ENCODE measurements at places on chromosomes 3 and 15.

- DNase-seq, result no peak
These were observed 30.2 kb upstream of the LEKR1 start for GRCh38 chr3:156795890-156796481.

DNA sequence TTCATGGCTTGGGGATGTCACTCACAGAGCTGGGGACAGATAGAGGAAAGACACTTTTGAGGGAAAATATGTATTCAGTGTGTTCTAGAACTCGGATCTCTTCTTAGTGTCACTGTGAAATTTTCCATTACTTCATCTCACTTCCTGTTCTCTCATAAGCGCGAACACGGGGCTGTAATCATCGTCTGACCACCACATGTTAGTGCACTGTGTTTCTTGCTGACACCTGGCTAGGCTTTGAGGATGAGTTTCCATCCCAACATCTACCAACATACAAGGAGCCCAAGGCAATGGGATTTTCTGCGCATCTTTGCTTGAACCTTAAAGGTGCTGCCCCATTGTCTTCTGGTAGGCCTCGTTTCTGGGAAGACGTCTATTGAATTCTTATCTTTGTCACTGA, 84.0 kb downstream of the LIPC start:
- DNase-seq, result no peak

DNA sequence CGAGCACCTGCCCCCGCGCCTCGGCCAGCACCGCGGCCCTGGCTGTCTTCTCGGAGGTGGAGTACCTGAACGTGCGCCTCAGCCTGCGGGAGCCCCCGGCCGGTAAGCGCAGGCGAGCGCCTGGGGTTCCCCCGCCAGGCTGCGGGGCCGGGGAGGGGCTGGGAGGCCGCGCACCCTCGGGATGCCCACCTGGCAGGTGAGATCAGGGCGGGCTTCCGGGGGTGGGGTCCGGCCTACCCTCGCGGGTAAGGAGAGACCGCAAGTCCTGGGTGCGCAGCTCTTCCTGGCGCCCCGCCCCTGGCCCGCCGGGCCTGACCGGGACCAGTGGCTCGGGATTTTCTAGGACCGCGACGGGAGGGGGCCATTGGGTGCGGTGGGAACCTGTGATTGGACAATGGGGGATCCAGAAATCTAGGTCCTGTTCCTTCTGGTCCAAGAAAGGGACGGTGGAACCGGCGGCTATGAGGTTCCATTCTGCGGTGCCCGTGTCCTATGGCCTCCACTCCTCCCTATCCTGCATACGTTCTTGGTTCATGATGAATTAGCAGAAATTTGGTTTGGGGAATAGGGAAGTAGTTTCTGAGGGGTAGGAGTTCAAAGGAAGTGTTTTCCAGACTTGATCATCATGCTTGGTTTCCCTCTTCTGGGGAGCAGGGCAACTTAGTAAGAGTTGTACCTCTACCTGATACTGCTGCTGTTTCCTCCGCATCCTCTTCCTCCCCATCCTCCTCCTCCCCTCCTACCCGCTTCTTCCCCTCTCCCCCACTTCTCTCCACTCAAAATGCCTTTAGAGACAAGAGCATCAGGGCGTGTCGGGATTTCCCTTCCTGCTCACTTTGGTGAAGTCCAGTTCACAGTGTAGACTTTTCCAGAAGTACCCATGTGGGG, 808 bp downstream of the ARRDC4 start:
- DNase-seq, result no peak

DNA sequence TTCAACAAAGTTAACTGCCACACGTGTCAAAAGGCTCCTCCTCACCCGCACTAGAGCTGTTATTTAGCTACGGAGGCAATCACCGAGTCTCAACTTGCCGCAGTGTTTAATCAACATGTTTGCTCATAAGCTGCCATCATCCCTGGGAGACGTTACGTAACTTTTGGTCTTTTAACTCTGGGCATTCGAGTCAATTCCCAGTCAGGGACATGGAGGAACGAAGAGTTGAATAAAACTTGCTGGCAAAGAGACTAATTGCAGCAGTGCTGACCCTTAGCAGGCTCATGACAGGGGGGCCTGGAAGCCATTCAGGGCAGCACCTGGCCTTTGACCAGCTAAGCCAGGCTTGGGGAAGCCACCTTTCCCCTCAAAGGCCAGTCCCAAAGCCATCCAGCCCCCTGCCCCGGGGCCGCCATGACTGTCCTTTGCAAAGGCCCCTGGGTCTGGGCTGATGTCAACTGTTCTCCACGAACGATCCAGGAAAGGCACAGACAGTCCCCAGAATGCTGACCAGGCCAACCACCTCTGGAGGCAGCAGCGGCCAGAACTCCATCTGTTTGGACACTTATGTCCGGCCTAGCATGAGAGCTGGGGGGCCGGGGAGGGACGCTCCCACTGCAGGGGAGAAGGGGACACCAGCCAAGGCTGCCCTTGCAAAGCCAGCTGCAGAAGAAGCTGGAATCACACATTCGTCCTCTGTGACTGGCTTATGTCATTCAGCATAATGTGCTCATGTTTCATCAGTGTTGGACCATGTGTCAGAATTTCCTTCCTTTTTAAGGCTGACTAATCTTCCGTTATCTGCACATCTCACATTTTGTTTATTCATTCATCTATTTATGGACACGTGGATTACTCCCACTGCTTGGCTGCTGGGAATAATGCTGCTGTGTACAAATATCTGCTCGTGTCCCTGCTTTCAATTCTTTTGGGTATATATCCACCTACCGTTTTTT, 43.7 kb downstream of the PCSK6 start:
- no peak for DNase-seq

- no peak for DNase-seq
These were observed 3.9 kb downstream of the RPL35A start for GRCh38 chr3:197953881-197954280.

GRCh38 chr15:58383876-58384275, 47.9 kb upstream of the LIPC start:
- DNase-seq, result no peak

- DNase-seq, result no peak
These were observed 165.5 kb upstream of the TGFBR2 start for GRCh38 chr3:30440880-30441279.

GRCh38 chr3:12922306-12922705, 80.9 kb upstream of the RPL32 start:
- no peak for DNase-seq

- no peak for DNase-seq
These were observed 57.5 kb downstream of the CACNA2D2 start for GRCh38 chr3:50445919-50446318.

GRCh38 chr15:89714775-89715174, 24.2 kb downstream of the WDR93 start:
- no peak for DNase-seq

GRCh38 chr3:187831125-187832051, 86.1 kb upstream of the BCL6 start:
- no peak for DNase-seq

GRCh38 chr3:177838766-177839350, 641.6 kb upstream of the TBL1XR1 start:
- DNase-seq, result no peak

GRCh38 chr3:69463531-69463930, 77.6 kb upstream of the FRMD4B start:
- no peak for DNase-seq

DNA sequence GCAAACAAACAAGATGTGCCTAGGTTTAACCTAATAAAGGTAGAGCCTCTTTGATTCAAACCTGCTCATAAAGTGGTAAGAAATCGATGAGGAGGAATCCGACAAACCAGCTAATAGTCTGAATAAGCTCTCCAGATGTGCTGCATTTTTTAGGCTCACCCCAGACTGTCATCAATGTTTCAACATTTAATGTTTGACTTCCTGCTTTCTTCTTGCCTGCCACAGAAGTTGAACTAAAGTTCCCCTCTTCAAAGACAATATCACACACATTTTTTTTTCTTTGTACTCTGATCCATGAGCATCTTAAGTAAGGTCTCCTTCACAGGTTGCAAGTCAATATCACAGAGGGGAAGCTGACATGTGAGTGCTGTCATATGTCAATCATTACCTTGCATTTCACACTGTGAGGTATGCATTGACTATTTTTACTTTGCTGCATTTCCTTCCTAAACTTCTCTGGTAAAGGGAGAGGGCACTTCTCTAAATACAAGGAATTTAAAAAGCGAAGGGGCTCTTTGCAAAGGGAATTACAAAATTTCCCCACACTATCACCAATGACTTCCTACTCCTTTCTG, 172.3 kb upstream of the MCTP2 start:
- DNase-seq, result no peak

- peak; percentile 30 for DNase-seq
These were observed 31.0 kb downstream of the POC1A start for GRCh38 chr3:52123106-52123725.

DNA sequence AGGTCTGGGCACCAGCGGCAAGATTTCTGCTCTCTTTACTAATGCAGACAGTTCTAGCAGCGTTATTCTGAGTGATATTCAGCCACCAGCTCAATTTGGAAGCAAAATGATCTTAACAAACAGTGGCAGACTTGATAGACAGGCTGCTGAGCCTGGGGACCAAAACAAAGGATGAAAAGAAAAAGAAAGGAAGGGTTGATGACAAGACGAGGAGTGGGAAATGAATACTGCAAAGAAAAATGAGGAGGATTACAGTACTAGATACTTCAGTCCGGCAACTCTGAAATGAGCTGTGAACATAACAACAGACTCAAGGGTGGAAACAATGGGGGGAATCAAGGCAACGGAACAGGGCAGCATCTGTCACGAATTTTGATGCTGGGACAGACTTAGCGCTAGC, 28.8 kb downstream of the FHIT start:
- DNase-seq, result no peak

All from stimulated activated naive CD4-positive, alpha-beta T cell (primary cell).